ENCODE measurements at places on chromosomes 7 and 10.

DNA sequence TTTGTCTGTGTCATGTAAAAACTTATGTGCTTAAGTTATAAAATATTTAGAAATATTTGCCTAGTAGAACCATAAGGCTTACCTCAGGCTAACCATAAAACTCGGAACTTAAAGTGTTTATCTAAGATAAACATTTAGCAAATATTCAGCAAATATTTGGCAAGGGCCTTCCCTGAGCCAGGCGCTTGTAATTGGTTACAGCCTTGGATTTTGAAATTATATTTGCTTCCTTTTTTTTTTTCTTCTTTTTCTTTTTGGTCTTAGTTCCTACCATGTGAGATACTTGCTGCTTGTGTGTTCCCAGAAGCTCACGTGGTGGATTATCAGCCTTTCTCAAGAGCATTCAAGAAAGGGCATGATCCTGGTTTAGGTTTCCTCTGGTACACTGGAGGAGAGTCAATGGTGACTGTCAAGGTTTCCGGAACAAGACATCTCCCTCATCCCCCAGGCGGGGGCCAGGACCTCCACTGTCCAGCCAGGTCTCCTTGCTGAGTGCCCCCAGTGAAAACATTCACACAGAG lies 5.2 kb upstream of the BRI3 start:
- DNase-seq = no peak

DNA sequence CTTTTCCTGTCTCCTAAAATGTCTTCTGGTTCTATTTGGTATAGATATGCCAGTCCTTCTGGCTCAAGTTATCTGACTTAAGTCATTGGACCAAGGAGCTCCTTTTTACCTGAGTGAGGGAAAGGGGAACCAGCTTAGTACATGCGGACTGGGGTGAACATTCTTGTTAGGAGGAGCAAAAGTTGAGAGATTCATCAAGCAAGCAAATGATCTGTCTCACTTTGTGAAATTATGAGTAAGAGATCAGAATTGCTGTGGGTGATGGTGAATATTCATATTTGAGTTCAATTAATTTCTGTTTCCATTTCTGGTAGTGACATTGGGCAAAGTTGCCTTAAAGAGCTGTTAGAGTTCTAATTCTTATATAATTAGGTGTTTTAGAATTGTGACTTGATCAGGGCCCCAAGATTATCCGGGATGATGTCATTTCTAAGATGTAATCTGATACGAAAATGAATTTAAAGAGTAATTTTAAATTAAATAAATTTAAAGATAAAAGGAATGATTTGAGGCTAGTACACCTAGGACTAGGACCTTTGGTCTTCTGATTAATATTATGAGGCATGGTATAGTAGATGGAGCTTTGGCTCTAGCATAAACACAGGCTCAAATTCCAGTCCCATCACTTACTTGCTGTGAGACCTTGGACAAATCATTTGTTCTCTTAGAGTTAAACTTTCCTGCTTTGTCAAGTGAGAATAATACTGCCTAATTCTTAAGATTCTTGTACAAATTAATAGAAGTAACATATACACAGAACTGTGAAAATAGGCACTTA lies 60.4 kb upstream of the STRIP2 start:
- no peak for DNase-seq

DNA sequence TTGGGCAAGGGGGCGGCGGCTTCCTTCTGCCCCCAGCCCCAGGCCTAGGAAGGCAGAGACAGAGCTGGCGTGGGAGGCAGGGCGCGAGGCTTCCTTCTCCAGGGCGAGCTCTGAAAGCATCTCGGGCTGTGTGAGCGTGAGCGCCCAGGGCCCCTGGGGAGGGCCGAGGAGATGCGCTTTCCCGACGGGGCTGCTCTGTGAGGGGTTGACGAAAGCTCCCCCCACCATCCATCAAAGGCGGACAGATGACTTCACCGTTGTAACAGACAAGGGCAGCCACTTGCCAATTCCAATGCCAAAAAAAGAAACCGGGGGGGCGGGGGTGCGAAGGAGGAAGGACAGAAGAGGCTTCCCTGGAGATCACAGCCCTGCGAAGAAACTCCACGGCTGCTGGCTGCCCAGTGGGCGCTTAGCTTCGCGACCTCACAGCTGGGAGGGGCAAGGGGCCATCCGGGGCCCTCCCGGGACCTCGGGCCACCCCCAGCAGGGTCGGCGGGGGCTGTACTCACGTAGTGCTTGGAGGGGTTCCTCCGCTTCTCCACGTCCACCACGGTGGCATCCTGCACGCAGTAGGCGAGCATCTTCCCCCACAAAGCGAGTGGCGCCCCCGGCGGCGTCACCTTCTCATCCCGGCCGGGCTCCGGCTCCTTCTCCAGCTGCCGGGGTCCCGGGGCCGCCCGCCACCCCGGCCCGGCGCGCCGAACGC lies 537 bp downstream of the SH3PXD2A start:
- DNase-seq = no peak

GRCh38 chr7:106050002-106050745 lies 61.9 kb downstream of the SYPL1 start:
- DNase-seq = no peak

- DNase-seq = peak; percentile 11
These were observed 81.3 kb downstream of the PRKCQ start for GRCh38 chr10:6498771-6499170.

DNA sequence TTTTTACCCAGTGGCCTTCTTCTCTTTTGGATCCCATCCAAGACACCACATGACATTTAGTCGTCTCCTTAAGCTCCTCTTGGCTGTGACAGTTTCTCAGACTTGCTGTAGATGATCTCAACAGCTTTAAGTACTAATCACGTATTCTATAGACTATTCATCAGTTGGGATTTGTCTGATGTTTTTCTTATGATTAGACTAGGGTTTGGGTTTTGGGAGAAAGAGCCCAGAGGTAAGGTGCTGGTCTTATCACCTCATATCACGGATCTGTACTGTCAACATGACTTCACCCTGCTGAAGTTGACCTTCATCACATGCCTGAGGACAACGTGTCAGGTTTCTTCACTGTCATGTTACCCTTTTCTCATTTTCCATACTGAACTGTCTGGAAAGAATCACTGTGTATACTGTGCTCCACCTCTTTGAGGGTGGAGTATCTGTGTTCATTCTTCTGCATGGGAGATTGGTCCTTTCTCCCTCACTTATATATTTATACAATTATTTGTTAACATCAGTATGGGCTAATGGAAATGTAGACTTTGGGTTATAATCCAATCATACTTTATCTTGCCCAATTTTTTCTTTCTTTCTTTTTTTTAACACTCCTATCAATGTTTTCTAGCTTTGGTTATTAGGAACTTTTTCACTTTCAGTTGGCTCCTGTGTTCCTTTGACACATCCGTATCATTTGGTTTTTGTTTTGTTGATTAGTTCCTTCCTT lies 6.4 kb upstream of the HKDC1 start:
- DNase-seq = no peak

DNA sequence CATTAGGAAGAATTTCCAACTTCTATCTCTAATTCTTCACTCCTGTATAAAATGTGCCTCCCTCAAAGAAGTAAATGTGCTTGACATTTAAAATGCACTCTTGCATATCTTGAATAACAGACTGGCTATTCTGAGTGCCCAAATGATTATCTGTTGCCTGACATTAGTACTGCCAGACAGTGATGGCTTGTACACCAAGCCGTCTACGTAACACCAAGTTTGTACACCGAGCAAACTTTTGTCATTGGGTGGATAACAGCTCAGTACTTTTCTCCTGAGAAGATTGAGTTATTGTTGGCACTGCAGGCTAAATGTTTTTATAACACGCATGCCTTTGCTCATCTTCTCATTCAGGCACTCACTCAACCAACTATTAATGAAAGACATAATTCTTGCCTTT lies 137.2 kb downstream of the DOCK4 start:
- no peak for DNase-seq

GRCh38 chr7:30513762-30514161 lies 9.1 kb upstream of the GGCT start:
- no peak for DNase-seq

GRCh38 chr7:109873296-109873695 lies 1217.6 kb upstream of the LRRN3 start:
- DNase-seq = no peak

- no peak for DNase-seq
These were observed 24.4 kb downstream of the RNF133 start for GRCh38 chr7:122674502-122674901.

DNA sequence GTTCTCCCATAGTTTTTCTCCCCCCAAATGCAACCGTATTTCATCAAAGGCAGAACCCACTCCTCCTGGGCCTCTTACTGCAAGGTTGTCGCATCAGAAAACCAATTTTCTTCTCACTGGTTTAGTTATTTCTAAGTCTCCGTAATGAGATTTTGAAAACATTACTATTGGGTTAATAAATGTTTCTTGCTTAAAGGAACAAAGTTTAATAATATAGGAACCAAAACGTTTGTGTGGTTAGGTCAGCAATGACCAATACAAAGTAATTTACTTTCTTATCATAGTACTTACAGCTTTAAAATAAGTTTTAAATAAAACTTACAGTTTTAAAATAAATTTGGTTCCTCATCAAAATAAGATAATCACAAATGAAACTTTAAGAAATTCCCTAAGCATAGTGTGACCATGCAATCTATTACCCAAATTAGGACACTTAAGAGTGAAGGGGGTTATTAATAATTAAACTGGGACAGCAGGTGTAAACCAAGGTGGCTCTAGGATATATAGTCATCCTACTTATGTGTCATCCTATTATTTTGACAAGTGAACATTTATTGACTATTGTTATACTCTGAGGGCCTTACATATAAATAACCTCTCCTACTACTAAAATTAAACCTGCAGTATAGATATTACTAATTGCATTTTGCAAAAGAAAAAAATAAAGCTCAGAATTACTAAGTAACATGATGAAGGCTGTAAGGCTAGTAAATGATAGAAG lies 415.4 kb upstream of the LRRN3 start:
- no peak for DNase-seq

GRCh38 chr10:3135006-3135405 lies 37.6 kb downstream of the PITRM1 start:
- no peak for DNase-seq

DNA sequence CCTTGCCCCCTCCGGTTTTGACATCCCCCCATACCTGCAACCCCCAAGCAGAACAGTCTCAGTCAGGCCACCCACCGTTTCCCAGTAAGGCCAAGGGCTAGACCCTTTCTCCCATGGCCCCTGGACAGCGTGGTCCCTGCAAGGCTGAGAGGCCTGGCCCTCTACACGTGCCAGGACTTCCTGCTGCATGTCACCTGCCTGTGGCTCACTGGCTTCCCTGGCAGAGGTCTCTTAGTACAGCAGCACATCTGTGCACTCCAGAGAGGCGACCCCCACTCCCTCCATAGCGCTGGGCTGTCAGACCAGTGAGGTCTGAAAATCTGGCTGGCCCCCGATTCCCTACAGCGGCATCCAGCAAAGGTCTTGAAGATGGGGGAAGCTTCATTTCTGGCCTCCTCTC lies 26.4 kb upstream of the JAKMIP3 start:
- no peak for DNase-seq

- DNase-seq = no peak
These were observed 136.1 kb upstream of the TARP start for GRCh38 chr7:38409531-38409930.

GRCh38 chr10:124626759-124627380 lies 117.3 kb downstream of the FAM53B start:
- DNase-seq = no peak

DNA sequence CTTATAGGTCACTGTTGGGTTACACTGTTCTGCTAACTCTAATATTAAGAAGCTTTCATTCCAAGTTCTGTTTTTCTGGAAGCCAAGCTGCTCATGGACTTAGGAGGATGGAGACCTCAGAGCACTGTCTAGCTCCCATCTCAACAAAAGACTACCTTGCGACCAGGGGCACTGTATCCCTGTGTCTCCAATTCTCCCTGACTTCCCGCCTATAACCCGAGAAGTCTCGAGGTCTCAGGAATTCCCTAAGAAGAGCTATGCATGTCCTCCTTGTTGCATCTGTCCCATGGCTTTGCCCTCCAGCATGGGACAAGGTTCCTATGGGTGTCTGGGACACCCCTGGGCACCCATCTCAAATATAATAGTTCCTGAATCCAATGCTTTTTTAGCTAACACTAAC lies 31.2 kb downstream of the BTBD16 start:
- DNase-seq = no peak

DNA sequence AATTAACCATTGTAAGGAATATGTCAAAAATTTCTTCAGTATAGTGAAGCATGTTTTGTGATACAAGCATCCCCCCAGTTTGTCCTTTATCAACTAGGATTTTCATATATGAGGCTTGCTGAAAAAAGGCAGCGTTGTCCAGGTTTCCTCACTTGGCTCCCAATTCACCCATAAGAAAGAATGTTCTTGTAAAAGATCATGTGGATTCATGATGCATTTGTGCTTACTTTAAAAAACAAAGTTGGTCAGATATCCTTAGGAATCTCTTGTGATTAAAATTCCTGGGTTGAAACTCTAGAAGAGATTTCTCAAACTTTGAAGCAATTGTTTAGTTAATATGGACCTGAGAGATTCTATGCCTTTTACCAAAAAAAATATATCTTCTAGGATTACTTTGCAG lies 181.8 kb downstream of the KIAA1217 start:
- no peak for DNase-seq

DNA sequence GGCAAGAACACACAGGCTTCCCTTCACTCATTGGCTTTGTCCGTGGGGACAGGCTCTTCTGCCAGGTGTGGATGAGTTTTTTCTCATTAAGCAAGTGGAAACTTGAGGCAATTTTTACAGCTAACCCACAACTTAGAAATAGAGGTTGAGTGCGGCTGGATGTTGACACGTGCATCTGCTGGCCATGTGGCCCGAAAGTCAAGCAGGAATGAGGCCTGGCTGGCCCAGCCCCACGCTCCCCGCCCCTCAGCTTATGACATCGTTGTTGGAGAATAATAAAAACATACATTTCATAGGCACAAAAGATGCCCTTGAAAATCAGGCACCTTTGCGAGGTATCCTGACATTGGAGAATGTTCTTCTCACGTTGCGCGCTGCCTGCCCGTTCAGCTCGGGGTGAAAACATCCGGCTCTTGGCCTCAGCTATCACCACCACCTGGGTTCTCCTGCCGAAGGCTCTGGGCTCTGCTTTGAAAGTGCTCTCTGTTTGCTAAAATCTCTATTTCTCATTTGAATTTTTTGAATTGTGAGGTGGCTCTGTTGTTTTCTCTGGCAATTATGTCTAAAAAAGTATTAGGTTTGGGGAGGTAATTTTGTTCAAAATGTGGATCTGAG lies 310.7 kb downstream of the WDR37 start:
- DNase-seq = no peak

DNA sequence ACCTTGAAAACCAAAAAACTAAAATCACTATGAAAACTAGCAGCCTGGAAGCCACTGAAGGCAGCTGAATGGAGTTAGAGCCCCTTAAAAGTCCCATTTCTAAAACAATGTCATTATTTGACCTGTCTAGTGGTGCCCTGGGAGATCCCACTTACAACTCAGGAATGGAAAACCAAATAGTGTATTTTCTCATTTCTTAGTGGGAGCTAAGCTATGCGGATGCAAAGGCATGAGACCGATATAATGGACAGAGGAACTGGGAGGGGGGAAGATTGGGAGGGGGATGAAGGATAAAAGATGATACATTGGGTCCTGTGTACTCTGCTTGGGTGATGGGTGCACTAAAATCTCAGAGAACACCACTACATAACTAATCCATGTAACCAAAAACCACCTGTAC lies 9.8 kb upstream of the GIMAP2 start:
- DNase-seq = no peak

Measured in effector memory CD4-positive, alpha-beta T cell (primary cell).